Body of pancreas (tissue), 4 donors: ENCODE measurements at places on chromosomes 13 and 19. TPM values are rescaled to one million over a fixed set of nuclear protein-coding genes. Genes with fewer than 3 reads are reported as not detected.

Gene EVI5L
- total RNA-seq = 12.9 TPM

Gene CCDC8
- 17.8 TPM for total RNA-seq

DNA sequence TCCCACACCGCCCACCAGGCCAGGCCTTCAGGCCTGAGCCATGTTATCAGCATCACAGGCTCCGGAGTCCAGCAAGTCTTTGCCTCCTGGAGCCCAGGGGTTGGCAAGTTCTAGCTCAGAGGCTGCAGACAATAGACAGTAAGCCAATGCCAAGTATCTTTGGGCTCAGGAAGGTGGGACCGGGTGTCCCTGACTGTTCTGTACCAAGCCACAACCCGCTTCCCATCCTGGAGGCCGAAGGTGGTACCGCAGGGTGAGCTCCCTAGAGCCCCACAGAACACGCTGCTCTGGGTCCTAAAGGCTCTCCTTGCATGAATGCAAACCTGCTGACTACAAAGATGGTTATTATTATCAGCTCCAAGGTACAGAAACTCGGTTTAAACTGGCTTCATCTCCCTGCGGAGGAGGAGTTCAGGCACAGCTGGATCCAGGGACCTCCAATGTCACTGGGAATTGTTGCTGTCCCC lies 5.5 kb upstream of the FSTL3 start:
- H3K4me3 ChIP-seq = no peak overlapping the region
- H3K4me1 ChIP-seq = peaks cover 11% of the 10 kb centered on the region
- DNase-seq = no peak
- H3K27me3 ChIP-seq = no peaks in the 10 kb centered on the region

- H3K27me3 ChIP-seq = no peaks in the 10 kb centered on the region
- H3K4me1 ChIP-seq = no peaks in the 10 kb centered on the region
- peak overlapping the region; percentile 62 for H3K27ac ChIP-seq
- DNase-seq = peak; percentile 54
- H3K36me3 ChIP-seq = peaks cover 3% of the 10 kb centered on the region
- peak overlapping the region; percentile 13 for H3K4me3 ChIP-seq
Measured at GRCh38 chr19:37691881-37692504, 27.6 kb downstream of the ZNF607 start.

- DNase-seq = no peak
- no peaks in the 10 kb centered on the region for H3K36me3 ChIP-seq
- H3K27ac ChIP-seq = peak overlapping the region; percentile 29
- H3K4me3 ChIP-seq = no peak overlapping the region
Measured at GRCh38 chr13:110408286-110408685, 101.2 kb downstream of the COL4A2 start.

- no peaks in the 10 kb centered on the region for H3K4me1 ChIP-seq
- H3K27ac ChIP-seq = no peak overlapping the region
- H3K27me3 ChIP-seq = no peaks in the 10 kb centered on the region
- H3K4me3 ChIP-seq = no peak overlapping the region
Measured at GRCh38 chr13:81990652-81991051, 1649.7 kb upstream of the SPRY2 start.

- H3K36me3 ChIP-seq = no peaks in the 10 kb centered on the region
- no peak for DNase-seq
- H3K27ac ChIP-seq = no peak overlapping the region
- no peaks in the 10 kb centered on the region for H3K4me1 ChIP-seq
- no peak overlapping the region for H3K4me3 ChIP-seq
Measured at GRCh38 chr19:30328096-30328495, 44.1 kb upstream of the ZNF536 start.

- H3K4me3 ChIP-seq = no peak overlapping the region
- no peaks in the 10 kb centered on the region for H3K36me3 ChIP-seq
- peaks cover 19% of the 10 kb centered on the region for H3K4me1 ChIP-seq
- no peaks in the 10 kb centered on the region for H3K27me3 ChIP-seq
- H3K27ac ChIP-seq = no peak overlapping the region
Measured at GRCh38 chr19:35455616-35456201, 7.7 kb downstream of the FFAR2 start.

- no peak overlapping the region for H3K27ac ChIP-seq
- H3K4me3 ChIP-seq = no peak overlapping the region
- H3K27me3 ChIP-seq = no peaks in the 10 kb centered on the region
- no peak for DNase-seq
- no peaks in the 10 kb centered on the region for H3K36me3 ChIP-seq
- peaks cover 54% of the 10 kb centered on the region for H3K4me1 ChIP-seq
Measured at GRCh38 chr19:1854039-1854541, 5.8 kb upstream of the REXO1 start.

DNA sequence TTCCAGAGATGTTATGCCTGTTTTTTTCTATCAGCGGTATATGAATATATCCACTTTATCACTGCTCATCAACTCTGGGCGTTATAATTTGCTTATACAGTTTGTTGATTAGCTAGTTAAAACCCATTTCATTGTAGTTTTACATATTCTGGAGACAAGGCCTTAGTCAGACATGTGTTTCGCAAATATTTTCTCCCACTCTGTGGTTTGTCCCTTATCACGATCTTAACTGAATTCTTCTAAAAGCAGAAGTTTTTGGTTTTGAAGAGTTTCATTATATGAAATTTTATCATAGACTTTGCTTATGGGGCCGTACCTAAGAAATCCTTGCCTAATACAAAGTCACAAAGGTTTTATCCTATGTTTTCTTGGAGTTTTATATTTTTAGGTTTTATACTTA lies 84.6 kb downstream of the FRY start:
- no peak for DNase-seq
- no peak overlapping the region for H3K4me3 ChIP-seq
- H3K4me1 ChIP-seq = peaks cover 10% of the 10 kb centered on the region
- H3K27ac ChIP-seq = no peak overlapping the region

DNA sequence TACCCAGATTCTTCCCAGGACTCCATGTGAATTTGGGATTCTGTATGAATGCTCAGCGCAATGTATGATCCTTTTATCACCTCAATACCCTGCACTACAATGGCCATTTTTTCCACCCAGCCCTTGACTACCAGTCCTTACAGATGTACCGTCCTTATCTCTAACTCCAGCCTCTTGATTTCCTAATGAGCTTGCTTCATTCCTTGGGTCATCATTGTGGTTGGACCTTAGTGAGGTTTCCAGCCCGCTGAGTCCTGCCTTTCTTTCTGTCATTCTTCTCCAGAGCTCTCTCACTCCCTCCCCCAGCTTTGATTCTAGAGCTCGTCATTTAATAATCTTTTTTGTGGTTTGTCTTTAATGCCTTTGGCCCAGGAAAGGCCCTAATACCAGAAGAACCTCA lies 438.5 kb downstream of the ZNF536 start:
- H3K27me3 ChIP-seq = peaks cover 3% of the 10 kb centered on the region
- no peaks in the 10 kb centered on the region for H3K36me3 ChIP-seq
- no peak for DNase-seq
- H3K27ac ChIP-seq = no peak overlapping the region

DNA sequence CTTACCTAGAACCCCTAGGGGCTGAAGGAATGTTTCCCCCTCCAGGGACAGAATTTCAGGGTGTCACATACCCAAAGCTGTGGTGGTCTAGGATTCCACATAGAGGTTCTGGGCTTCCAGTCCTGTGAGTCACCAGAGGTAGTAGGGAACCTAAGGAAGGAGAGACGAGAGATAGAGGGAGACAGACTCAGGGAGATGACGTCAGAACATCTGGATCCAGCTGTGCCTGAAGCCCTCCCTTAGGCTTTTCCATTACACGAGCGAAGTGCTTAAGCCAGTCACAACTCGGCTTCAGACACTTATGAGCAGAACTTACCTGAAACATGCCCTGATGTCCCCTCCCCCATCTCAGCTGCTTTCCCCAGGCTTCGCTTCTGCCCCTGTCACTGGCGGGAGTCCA lies 11.8 kb upstream of the SELENOW start:
- H3K27ac ChIP-seq = no peak overlapping the region

DNA sequence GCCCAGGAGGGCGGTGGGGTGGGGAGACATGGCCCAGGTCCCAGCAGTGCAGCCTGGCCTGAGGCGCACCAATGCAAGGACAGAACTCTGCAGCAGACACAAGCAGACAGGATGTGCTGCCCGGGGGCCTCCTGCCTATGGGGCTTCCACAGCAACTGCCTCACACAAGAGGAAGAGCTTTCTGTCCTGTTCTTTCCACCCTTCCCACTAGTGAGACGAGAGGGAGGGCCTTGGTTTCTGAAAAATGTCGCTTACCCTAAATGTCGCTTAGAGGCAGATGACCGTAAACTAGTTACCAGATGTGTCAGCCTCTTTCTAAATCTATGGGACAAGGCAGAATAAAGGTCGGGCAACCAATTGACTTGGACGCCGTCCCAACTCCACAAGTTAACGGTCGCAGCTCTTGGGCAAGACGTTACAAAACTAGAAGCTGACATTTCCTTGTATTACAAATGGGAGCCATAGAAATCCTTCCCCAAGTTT lies at the start of gene LAIR1:
Gene LAIR1, minus strand, starts transcription at position 157 of the 483 bp plus-strand sequence. Its CDS starts 127 bp downstream, at position 30.
- DNase-seq = no peak
- no peaks in the 10 kb centered on the region for H3K36me3 ChIP-seq
- no peak within 1 kb of the TSS for H3K4me3 ChIP-seq
- no peaks in the 10 kb centered on the region for H3K4me1 ChIP-seq

DNA sequence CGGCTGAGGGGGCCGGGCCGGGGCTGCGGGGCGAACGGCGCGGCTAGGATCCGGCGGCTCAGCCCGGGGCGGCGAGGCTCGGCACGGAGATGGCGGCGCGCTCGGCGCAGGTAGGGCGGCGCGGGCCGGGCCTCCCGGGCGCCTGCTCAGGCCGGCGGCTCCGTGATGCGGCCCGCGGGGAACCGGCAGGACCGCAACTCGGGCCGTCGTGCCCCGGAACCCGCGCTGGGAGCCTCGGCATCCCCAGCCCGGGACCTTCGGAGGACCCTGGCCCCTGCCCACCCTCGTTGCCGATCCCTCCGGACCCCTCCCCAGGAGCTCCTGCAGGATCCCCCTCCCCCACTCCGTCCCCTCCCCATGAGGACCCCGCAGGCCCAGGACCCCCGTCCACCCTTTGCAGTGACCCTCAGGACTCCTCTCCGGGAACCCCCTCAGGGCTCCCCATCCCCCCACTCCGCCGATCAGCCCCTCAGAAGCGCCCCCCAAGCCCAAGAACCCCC lies 304 bp downstream of the EVI5L start:
- H3K4me3 ChIP-seq = peak overlapping the region; percentile 77
- no peak overlapping the region for H3K27ac ChIP-seq
- H3K4me1 ChIP-seq = peaks cover 29% of the 10 kb centered on the region
- H3K36me3 ChIP-seq = no peaks in the 10 kb centered on the region
- DNase-seq = no peak

DNA sequence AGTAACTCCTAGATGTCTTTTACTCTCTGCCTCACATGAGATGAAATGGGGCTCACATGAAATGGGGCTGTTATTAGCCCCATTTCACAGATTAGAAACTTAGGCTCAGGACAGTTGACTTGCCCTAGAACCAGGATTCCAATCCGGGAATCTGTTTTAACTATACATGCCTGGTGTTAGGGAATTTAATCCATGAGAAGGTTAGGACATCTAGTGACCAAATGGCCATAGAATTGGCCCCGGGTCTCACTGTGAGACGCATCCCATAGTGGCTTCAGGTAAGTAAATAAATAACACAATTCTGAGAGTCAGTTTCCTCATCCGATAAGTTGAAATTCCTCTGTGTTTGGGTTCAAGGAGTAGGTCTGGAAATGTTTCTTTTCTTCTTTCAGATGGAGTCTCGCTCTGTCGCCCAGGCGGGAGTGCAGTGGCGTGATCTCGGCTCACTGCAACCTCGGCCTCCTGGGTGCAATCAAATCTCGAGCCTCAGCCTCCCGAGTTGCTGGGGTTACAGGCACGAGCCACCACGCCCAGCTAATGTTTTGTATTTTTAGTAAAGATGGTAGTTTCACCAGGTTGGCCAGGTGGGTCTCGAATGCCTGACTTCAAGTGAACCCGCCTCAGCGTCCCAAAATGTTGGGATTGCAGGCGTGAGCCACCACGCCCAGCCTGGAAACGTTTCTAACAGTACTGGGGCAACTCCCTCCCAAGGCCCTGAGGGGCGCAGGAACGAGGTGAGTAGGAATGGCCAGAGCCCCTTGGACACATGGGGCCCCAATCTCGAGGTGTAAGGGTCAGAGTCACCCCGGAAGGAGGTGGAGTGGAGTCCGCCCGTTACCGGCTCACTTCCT lies 1.2 kb upstream of the ZNF574 start:
- peaks cover 6% of the 10 kb centered on the region for H3K36me3 ChIP-seq
- H3K27me3 ChIP-seq = no peaks in the 10 kb centered on the region
- peak overlapping the region; percentile 29 for H3K4me3 ChIP-seq
- peak; percentile 31 for DNase-seq
- peaks cover 19% of the 10 kb centered on the region for H3K4me1 ChIP-seq
- H3K27ac ChIP-seq = peak overlapping the region; percentile 88

GRCh38 chr19:30207357-30207756 lies 164.8 kb upstream of the ZNF536 start:
- H3K4me3 ChIP-seq = no peak overlapping the region
- no peaks in the 10 kb centered on the region for H3K36me3 ChIP-seq
- no peak overlapping the region for H3K27ac ChIP-seq
- DNase-seq = no peak
- no peaks in the 10 kb centered on the region for H3K4me1 ChIP-seq
- no peaks in the 10 kb centered on the region for H3K27me3 ChIP-seq

DNA sequence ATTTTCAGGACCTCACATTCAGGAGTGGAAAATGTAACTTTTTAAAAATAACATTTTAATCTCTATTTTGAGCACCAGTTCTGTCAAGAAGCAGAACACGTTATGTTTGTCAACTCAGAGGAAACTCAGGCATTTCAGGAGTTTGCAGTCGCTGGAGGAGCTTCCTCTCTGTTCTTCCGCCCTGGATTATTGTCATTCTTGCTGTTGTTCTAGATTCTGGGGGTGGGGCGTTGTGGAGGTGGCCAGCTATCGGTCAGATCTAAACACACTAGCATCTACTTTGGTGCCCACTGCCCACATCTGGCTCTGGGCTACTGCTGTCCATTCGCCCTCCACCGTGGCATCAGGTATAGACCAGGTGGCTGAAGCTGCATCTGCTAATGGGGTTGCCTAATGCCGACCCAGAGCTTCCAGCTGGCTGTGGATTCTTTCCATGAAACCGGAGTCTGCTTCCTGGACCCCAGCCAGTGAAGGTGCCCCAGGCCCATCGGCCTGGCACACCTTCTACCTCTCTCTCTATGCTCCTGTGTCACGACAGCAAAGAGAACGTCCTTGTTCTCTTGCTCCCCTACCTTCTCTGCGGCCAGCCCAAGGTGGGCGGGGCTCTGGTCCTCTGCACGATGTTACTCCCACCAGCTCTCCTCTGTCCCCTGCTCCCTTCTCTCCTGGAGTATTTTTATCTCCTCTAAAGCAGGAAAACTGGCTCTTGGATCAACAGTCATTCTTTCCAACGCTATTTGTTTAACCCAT lies 36.7 kb upstream of the DGKH start:
- H3K4me3 ChIP-seq = no peak overlapping the region
- H3K36me3 ChIP-seq = no peaks in the 10 kb centered on the region
- peaks cover 7% of the 10 kb centered on the region for H3K4me1 ChIP-seq
- no peaks in the 10 kb centered on the region for H3K27me3 ChIP-seq
- H3K27ac ChIP-seq = no peak overlapping the region
